ENCODE measurements at places on chromosomes 5 and 9.

GRCh38 chr5:126437721-126438120 lies 14.5 kb downstream of the GRAMD2B start:
- DNase-seq: no peak

DNA sequence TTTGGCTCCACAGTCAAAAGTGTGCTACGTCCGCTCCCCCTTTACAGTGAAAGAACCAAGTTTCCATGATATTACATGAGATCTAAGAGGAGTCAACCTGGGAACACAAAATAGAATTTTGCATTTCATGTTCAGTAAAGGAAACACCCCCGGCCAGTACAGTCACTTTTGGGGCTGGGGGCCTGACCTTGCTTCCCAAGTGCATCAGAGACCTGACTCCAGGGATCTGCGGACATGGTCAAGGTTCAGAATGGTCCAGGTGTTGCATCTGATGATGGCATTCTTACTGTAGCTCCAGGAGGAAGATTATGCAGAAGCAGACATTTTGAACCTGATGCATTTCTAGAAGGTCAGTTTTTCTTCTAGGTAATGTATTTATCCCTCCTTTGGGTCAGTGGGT lies 39.8 kb downstream of the AK8 start:
- DNase-seq: no peak

GRCh38 chr5:55276771-55277170 lies 30.7 kb downstream of the DHX29 start:
- no peak for DNase-seq

DNA sequence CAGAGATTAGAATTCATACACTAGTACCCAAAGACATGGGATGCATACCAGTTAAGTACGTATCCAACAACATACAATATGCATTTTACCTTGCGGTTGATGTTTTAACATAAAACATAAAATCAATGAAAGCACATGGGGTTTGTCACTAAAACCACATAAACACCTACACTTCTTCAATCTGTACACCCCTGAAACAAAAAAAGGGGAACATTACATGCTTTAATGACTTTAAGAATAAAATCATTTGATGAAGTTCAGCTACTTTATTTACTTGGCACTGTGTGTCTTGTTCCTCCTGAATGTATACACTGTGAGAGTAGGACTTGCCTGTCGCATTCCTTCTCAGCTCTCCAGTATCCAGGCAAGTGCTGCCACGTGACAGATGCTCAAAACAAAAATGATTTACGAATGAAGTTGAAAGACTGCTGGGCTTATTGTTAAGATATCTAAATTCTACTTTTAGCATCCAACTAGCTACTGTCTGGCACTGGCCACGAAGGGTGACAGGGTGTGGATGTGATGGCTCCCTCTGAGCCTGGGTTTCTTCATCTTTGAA lies 21.0 kb downstream of the TNFSF15 start:
- no peak for DNase-seq

- DNase-seq: no peak
These were observed 417.2 kb upstream of the ADAMTS16 start for GRCh38 chr5:4722886-4723285.

- DNase-seq: no peak
These were observed 10.4 kb upstream of the PDCD1LG2 start for GRCh38 chr9:5499889-5500398.

GRCh38 chr5:107563959-107564544 lies 106.7 kb downstream of the EFNA5 start:
- no peak for DNase-seq

DNA sequence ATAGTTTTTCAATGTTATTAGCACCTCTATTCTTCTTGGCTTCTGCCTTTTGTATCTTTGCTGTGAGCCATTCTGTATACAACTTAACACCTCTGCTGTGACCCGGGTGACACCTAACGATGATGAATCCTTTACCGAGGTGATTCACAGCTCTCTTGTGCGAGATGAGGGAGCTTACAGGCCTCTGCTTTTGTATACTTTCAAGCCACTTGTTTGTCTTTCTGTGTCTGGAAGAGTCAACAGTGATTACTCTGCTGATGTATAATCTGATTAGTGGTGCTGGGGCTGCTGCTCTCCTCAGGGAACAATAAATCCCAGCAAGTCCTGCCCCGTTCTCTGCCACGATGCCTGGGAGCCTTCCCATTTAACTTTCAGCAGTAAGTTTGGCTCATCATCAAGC lies 442.9 kb upstream of the SGCD start:
- DNase-seq: no peak

DNA sequence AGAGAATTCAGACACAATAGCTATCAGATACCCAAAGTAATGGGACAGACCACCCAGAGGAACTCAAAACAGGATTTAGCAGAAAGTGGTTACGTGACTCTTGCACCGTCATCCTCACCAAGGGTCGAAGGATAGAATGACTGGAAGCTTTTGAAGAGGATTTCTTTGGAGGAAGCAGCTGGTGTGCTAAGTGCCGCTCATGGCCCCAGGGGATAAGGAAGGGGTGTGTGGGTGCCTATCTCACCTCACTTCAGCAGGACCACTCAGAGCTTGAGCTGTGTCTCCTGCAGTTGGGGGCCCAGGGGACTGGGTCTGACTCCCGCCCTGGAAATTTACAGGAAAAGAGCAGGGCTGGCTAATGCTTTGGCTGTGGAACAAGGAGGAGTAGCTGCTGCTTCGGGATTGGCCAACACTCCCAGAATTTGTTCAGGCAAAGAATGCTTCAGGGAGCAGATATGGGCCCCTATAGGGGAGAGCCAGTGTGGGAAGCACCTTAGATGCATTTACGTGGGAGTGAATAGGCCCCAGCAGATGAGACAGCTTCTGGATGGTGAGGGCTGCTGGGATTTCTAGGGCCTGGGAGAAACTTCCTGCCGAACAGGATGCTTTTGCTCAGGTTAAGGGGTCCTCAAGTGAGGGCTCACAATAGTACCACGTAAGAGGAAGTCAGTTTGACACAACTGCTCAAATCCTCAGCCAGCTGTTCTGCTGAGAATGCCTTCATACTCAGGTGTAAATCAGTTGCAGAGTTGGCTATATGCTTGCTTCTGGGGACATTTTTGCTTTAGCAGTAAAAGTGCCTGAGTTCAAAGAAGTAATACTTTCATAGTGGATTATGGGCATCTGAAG lies 29.1 kb upstream of the TOMM5 start:
- no peak for DNase-seq

DNA sequence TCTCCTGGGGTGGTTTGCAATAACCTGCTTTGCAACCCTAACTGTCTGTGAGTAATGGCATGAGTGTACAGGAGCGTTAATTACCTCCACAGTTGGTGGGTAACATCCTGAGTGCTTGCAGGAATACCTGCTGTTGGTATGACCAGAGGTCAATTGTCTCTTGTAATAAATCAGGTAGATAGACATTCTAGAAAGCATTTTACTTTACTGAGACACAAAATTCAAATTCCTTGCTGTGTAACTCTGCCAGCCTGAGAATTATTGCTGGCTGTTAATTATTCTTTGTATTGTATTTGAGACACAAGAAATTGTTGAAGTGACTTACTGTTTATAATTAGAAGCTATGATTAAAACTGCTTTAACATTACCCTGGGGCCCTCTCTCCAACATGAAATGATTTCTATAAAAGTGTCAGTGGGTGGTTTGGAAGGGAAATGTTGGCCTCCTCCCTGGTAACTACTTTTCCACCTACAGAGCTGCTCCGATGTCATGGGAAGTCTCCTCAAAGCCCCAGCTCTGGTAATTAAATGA lies 150.8 kb upstream of the ADCY2 start:
- no peak for DNase-seq

DNA sequence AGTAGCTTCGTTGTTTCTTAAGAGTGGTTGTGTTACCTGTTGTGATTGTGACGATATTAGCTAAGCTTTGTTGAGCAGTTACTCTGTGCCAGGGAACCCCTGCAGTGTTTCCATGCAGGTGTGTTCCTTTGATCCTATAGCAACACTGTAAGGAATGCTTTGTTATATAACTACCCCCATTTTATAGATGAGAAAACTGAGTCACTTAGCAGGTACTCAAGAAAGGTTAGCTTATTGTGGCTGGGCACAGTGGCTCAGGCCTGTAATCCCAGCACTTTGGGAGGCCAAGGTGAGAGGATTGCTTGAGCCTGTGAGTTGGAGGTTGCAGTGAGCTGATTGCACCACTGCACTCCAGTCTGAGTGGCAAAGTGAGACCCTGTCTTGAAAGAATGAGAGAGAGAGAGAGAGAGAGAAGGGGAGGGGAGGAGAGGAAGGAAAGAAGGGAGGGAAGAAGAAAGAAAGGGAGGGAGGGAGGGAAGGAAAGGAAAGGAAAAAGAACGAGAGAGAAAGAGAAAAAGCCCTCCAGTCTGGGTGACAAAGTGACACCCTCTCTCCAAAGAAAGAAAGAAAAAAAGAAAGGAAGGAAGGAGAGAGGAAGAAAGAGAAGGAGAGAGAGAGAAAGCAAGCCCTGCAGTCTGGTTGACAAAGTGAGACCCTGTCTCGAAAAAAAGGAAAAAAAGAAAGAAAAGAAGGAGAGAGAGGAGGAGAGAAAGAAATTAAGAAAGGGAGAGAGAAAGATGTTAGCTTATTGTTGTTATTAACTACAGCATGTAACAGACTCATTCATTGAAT lies 85.6 kb upstream of the RARS1 start:
- no peak for DNase-seq

DNA sequence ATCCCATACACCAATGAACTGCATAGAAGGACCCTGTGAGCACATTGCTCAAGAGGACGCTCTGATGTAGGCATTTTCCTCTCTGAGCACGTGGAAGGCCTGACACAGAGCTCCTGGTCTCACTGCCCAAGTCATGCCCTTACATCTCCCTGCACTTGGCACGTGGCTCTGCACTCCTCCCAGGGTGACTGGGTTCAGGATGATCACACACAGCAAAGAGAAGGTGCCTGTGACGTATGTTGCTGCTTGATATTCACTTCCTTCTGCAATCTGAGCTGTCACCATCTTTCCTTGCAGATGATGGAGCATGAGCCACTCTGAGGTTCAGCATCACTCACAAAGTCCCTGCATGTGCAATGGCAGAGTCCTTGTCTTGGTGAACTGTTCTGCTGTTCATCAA lies 125.2 kb downstream of the FSTL4 start:
- no peak for DNase-seq

- peak; percentile 40 for DNase-seq
These were observed 628.0 kb upstream of the ADAMTS16 start for GRCh38 chr5:4511996-4512656.
